Activated CD4-positive, CD25-positive, alpha-beta regulatory T cell treated with anti-CD3 and anti-CD28 coated beads, Interleukin-2, amount 50 U/mL, for 16 hours (primary cell): ENCODE measurements at places on chromosomes 6 and 20.

DNA sequence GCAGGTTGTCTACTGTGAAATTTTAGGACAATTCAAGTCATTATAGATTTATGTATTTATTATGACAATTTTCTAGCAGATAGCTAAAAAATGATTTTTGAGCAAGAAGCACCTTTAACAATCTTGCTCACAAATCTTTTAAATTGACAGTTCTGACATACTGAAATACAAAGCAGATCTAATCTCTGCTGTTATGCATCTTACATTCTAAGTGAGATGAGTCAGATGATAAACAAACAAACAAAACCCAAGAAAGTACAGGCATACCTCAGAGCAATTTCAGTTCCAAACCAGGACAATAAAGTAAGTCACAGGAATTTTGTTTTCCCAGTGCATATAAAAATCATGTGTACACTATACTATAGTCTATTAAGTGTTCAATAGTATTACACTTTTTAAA is 430.7 kb upstream of the PTCHD4 start:
- no peak for DNase-seq

DNA sequence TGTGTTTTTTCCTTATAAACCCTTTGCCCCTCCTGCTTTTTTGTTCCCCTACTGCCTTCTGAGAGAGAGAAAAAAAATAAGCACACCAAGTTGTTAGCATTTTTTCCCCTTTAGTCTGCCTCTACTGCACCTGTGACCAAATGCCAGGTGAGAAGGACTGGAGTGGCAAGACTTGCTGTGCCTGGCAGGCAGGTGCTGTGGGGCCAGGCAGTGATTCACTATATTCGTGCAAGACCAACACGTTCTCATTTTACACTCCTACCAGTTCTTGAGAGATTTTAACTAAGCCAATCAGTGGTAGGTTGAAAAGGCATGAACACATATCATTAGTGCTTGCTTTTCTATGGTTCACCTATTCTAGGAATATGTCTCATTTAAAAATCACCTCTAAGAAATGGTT is 109.7 kb downstream of the FIG4 start:
- no peak for DNase-seq

DNA sequence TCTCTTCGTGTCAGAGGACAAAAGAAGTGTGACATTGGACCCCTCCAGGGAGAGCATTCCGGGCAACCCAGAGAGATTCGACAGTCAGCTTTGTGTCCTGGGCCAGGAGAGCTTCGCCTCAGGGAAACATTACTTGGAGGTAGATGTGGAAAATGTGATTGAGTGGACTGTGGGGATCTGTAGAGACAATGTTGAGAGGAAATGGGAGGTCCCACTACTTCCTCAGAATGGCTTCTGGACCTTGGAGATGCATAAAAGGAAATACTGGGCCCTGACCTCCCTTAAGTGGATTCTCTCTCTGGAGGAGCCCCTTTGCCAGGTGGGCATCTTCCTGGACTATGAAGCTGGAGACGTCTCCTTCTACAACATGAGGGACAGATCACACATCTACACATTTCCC is 9.5 kb upstream of the BTN3A3 start:
- DNase-seq, result no peak

GRCh38 chr6:28212510-28213212 is 12.4 kb upstream of the ZSCAN9 start:
- no peak for DNase-seq

DNA sequence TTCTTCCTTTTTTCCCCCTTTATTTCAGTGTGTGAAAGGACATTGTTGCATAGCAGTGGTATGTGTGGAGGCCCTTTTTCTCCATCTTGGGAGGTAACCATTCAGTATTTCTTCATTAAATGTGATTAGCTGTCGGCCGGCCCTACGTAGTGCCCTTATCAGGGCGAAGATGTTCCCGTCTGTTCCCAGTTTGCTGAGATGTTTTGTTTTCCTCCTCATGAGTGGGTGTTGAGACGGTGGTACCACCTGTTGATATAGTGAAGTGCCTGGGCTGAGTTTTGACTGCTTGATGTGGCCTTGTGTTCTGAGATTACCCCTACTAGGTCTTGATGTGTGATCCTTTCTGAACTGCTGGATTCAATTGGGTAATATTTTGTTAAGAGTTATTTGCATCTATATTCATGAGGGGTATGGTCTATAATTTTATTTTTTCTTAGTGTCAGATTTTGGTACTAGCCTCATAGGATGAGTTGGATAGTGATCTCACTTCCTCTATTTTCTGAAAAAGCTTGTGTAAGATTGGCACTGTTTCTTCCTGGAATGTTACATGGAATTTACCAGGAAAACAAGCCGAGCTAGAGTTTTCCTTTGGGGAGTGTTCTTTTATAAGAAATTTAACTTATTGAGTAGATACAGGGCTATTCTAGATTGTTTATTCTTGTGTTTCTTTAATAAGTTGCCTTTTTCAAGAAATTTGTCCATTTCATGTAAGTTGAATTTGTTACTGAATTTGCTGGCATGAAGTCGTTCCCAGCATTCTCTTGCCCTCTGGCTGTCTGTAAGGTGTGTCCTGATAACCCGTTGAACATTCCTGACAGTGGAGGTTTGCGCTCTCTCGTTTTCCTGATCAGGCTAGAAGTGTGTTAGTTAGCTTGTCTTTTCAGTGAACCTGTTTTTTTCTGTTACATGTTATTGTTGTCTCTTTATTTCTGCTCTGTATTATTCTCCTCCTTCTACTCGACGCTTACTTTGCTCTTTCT is 4.3 kb downstream of the MTG2 start:
- DNase-seq, result no peak

DNA sequence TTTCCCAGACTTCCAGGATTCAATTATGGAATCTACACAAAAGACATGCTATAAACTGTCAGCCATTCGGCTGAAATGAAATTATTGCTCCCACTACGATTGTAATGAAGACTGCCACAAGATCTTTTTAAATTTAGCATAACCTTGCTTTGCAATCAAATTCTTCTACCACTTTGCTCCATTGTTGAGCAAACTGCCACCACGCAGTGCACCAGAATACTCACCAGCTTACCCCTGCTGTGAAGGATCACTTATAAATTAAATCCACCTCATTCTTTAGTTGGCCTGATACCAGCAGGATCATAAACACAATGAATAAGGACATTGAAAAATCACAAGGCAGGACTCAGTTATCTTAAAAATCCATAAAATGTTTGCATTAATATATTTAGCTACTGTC is 151.8 kb upstream of the PRND start:
- DNase-seq, result no peak

- DNase-seq, result no peak
Observed at GRCh38 chr20:22027423-22027822, 322.0 kb downstream of the PAX1 start.

GRCh38 chr20:11302436-11302835 is 615.3 kb upstream of the BTBD3 start:
- DNase-seq, result no peak

GRCh38 chr6:134221250-134221649 is 96.7 kb downstream of the SGK1 start:
- no peak for DNase-seq
